ENCODE measurements at places on chromosomes 6 and 20. TPM values are rescaled to one million over a fixed set of nuclear protein-coding genes. Genes with fewer than 3 reads are reported as not detected.

OR2H2 gene
- not detected for total RNA-seq

EEF1A2 gene
- 1,229 TPM for total RNA-seq

SNTA1 gene
- total RNA-seq, result 215 TPM

- DNase-seq, result peak; percentile 81
Observed at GRCh38 chr6:34056305-34057108, 89.4 kb downstream of the GRM4 start.

GRCh38 chr6:1285956-1286355 is 25.9 kb upstream of the FOXQ1 start:
- no peak for DNase-seq

GRCh38 chr6:30965140-30965601 is 18.3 kb upstream of the MUC21 start:
- no peak for DNase-seq

DNA sequence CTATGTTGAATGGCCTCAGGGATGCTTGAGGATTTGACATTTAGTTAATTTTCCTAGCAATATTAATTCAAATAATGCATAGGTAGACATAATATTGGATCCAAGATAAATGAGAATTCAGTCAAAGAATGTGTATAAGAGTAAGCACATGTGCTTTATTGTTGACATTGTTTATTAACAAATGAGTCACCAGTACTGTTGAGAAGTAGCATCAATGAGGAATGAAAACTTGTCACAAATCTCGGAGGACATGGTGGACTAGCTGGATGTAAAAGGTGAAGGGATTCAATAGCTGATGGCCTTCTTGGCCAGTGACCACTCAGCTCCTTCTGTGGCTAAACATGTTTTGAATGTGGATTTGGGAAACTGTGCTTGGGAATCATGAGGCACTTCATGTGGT is 1137.0 kb downstream of the HACE1 start:
- no peak for DNase-seq

- no peak for DNase-seq
Observed at GRCh38 chr6:146664871-146665360, 66.1 kb downstream of the ADGB start.

DNA sequence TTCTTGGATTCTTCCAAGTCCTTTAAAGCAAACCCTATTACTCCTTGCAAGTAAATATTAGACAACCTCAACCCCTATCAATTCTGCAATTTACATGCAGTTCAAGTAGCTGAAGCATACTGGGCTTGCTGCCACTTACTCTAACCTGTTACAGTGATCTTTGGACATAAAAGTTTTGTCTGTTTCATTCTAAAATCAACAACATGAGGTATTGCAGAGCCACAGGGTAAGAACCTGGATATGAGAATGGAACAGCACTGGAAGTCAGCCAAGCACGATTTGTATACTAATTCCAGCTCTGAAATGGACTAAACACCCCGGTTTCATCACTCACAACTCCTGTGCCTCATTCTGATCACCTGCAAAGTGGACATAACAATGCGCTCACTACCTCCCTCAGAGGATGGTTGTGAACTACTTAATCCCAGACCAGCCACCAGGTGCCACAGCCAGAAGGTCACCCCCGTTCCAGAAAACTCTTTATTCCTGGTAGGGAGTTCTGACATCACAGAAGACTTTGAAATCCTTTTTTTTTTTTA is 270.0 kb downstream of the ADGB start:
- DNase-seq, result no peak

GRCh38 chr6:143427109-143427817 is 23.2 kb downstream of the ADAT2 start:
- DNase-seq, result peak; percentile 78
